ENCODE measurements at places on chromosomes 3 and 15.

DNA sequence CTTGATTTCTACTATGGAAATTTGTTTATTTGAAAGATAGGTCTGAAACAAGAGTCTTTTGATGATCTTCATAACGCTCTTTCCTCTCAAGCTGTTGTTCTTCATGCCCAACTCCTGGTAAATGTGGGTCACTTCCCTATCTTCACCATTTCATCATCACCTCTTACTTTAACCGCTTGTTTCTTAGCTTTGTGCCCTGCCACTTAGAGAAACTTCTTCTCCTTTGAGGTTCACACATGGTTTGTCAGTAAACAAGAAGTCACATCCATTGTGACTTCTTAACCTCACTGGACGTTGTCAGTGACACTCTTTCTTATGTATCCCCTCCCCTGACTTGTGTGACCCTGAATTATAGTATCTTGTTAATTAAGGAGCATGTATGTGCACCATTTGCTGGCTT lies 16.9 kb upstream of the P2RY13 start:
- DNase-seq: no peak

GRCh38 chr3:48215876-48216275 lies 7.4 kb upstream of the CAMP start:
- no peak for DNase-seq

DNA sequence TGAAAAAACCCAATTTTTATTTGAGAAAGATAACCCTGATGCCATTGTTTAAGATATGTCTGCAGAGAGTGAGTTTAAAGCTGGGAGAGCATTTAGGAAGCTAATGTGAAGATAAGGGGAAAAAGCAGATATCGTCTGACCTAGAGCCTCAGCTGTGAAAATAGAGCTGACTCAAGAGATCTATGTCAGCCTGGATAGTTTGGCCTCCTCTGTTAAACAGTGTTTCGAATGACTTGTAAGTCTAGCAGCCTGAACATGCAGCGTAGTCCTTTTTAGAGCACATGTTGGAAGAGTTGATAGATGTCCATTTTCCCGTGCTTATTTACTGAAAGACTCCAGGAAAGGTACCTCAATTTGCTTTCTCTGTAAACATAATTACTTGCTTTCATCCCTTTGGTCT lies 48.1 kb downstream of the ALCAM start:
- DNase-seq: no peak

GRCh38 chr3:44996556-44996969 lies 20.5 kb downstream of the EXOSC7 start:
- DNase-seq: no peak

DNA sequence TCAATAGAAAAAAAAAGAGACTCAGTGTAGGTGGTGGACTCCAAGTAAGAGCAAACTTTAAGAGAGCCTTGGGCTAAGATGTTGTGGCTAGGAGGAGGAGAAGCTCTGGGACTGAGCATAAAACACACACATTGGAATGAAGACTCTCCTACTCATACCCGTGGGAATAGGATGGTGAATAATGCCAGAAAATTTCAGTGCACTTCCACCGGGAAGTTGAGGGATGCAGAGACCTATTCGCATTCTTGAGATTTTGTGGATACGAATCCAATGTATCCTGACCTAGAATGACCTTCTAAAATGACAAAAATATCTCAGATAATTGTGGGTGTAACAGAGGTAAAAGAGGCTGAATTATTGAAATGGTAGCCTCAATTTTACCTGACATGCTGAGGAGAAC lies 388.7 kb upstream of the SGO1 start:
- no peak for DNase-seq

DNA sequence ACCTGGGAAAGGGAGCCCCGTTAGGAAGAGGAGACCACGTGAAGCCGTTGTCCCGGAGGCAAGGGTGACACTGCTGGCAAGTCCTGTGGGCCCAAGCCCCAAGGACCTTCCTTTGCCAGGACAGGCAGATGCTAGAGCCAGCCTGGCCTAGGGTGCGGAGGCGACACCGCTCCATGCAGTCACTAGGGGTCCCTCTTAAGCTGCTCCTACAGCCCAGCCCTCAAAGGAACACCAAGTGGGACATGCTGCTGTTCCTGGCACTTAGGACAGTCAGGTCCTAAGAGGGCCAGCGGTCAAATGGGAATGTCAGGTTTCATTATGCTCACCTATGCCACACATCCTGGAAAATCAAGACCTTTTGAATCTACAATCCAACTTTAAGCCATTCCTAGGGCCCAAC lies 59.7 kb downstream of the RPN1 start:
- DNase-seq: no peak

DNA sequence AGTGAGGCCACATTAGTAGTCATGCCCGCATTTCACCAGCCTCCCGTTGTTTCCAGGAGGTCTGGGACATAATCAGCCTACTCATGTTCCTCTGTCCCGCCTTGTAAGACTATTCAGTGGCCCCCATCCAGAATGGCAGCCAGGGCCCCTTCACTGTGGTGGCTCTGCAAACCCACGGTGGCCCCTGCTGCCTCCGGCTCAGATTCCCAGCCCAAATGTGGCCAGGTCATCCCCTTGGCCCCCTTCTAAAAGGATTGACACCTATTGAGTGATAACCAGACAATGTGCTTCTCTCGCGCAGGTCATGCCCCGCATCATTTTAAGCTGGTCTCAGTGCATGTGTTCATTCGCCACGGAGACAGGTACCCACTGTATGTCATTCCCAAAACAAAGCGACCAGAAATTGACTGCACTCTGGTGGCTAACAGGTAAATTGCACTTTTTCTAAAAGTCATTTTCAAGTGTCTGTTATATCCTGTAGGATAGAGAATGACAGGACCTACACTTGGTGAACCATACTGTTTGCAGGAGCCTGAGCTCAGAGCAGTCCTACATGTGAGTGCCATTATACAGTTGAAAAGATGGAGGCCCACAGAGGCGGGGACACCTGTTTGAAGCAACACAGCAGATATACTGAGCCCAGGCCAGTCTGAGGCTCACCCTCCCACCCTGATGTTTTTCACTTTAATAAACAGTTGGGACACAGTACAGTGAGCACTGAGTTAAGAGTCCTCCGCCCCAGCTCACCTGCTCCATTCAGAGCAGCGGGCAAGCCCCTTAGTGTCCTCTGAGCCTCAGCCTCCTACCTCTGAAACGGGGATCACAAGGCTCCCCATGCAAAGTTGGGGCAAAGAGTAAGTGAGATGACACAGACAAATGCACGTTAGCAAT lies 47.7 kb downstream of the PXYLP1 start:
- DNase-seq: no peak

DNA sequence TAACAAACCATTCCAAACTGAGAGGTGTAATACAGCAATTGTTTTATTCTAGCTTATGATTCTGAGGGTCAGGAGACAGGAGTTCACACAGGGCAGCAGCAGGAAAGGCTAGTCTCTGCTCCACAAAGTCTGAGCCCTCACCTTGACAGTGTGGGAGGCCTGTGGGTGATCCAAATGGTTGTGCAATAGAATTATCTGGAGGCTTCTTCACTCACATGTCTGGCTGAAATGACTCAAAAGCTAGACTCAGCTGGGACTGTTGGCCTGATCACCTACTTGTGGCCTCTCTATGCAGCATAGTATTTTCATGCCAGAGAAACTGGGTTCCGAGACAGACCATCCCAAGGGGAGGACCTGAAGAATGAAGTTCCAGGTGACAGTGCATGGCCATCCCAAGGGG lies 233.9 kb upstream of the UBE2E2 start:
- DNase-seq: no peak

DNA sequence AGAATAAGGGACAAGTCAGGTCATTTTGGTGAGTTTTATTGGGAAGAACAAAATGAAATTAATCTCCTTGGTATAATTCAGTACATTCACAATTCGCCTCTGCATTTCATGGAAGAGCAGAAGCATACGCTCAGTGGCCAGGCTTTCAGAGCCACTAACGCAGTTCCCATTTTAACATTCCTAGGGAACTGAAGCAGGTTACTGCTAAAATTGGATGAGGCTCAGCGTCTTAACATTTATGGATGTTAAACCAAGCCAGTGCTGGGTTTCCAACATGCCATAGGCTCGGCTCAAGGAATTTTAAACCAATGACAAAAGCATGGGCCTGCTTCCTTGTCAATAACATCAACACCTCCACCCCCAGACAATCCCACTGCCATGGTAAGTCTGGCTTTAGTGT lies 172.7 kb upstream of the PRICKLE2 start:
- no peak for DNase-seq

GRCh38 chr15:51672913-51673857 lies 8.1 kb upstream of the SCG3 start:
- DNase-seq: no peak

Data from esophagus squamous epithelium (tissue), 5 donors.